ENCODE measurements at places on chromosomes 3 and 15. TPM values are rescaled to one million over a fixed set of nuclear protein-coding genes. Genes with fewer than 3 reads are reported as not detected.

Gene CLDN16
- total RNA-seq: not detected

DNA sequence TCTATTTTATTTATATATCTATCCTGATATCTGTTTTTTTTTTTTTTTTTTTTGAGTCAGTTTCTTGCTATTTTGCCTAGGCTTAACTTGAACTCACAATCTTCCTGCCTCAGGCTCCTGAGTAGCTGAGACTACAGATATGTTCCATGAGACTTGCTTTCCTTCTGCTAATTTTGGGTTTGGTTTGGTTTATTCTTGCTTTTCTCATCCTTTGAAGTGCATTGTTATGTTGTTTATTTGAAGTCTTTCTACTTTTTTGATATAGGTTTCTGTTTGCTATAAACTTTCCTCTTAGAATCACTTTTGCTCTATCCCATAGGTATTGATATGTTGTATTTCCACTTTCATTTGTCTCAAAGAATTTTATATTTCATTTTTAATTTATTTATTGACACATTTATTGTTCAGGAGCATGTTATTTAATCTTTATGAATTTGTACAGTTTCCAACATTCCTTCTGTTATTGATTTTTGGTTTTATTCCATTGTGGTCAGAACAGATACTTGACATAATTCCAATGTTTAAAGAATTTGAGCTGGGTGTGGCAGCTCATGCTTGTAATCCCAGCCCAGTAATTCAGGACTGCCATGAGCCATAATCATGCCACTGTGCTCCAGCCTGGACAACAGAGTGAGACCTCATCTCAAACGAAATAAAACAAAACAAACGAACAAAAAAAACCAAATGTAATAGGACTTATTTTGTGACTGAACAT lies 62.3 kb upstream of the PLSCR4 start:
- H3K27me3 ChIP-seq: peaks cover 3% of the 10 kb centered on the region
- H3K27ac ChIP-seq: no peak overlapping the region

Gene CPNE4
- total RNA-seq: not detected

DNA sequence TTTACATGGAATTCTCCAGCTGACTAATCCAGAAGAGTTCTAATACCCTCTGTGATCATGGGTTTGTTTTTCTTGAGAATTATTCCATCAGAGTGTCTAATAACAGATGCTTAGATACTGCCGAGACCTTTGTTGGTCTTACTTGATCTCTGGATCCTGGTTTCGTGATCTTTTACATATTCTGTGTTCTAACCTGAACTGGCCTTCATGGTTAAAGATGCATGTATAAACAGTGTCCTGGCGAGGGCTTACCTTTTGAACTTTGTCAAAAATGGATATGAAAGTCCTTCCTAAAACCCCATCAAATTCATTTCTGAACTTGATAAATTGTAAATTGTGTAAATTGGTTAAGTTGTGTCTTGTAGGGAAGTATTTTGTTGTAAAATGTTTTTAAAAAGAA lies 24.8 kb downstream of the UBE2Q2 start:
- H3K27ac ChIP-seq: no peak overlapping the region
- H3K27me3 ChIP-seq: no peaks in the 10 kb centered on the region

DNA sequence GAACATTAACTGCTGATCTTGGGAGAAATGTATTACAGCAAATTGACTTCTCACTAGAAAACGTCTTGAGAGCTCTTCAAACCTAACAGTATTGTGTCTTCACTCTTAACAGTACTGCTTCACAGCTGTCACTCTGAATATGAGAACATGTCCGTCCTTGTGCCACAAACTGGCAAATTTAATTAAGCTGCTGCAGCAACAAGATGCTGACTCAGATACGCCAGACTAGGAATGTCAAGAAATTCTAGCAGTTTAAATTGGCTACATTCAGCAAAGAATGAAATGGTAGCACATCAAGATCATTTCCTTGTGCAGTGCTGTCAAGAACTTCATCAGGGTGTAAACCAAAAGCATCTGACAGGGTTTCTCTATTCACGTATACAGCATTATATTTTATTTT lies 7.6 kb downstream of the ICE2 start:
- DNase-seq: no peak
- peaks cover 26% of the 10 kb centered on the region for H3K4me1 ChIP-seq
- no peaks in the 10 kb centered on the region for H3K27me3 ChIP-seq
- peaks cover 43% of the 10 kb centered on the region for H3K36me3 ChIP-seq
- no peak overlapping the region for H3K27ac ChIP-seq
- no peak overlapping the region for H3K4me3 ChIP-seq

DNA sequence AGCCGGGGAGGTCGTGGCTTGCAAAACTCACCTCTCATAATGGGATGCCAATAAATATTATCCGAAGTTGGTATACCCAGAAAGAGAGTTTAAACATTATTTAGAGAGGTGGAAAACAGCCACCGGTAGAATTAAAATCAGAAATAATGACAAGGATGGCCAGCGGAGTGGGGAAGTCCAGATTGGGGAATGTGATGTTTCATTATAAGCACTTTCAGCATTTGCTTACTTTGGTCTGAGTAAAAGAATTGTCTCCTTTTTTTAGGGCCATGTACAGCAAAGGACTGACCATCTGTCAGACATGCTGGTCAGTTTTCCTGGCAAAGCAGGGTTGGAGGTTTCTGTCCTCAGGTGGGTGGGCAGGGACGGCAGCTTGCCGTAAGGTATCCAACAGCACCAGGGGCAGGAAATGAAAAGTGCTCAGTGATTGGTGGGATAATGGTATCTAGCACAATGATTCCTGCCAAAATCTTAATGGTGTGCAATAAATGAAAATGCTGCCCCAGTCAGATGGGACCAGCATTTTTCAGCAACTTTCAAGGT lies 24.3 kb downstream of the APBA2 start:
- H3K4me3 ChIP-seq: no peak overlapping the region
- peaks cover 2% of the 10 kb centered on the region for H3K27me3 ChIP-seq
- H3K4me1 ChIP-seq: peaks cover 2% of the 10 kb centered on the region
- H3K27ac ChIP-seq: no peak overlapping the region
- H3K36me3 ChIP-seq: no peaks in the 10 kb centered on the region

- H3K4me3 ChIP-seq: no peak overlapping the region
- no peak overlapping the region for H3K27ac ChIP-seq
- no peak for DNase-seq
- peaks cover 4% of the 10 kb centered on the region for H3K27me3 ChIP-seq
These were observed 204.4 kb downstream of the RYR3 start for GRCh38 chr15:33515121-33515520.

Gene GUCA1C
- not detected for total RNA-seq

DNA sequence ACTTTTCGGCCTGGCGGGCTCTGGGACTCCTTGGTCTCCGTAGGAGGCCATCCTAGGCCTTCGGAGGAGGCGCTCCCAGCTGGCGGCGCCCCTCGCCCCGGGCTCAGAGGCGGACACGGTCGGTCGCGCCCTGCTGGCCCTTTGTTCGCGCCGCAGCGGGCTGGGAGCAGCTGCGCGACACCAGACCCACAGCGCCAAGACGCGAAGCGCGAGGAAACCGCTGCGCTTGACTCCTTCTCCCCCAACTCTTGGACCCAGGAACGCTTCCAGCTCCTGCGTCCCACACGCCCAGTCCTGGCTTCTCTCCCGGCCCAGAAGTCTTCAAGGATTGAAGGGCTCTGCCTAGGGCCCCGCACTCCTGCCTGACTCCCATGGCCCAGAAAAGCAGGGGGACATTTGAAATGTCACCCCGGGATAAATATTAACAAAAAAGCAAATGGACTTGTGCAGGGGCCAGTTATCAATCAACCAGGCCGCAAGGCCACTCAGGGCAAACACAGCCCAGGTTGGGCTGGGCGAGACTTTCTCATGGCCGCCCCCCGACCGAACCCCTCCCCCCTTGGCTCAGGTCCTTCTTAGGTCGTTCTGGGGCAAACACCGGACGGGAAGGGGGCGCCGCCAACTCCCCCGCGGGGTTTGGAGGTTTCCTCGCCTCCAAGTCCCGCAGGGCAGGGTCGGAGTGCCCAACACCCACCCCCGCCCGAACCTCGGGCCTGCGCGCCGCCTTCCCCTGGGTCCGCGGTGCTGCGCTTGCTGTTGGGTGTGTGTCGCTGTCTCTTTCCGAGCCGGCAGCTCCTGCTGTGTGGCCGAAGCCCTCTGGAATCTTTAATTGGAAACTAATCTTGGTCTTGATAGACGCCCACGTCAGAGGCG lies 5.1 kb downstream of the ONECUT1 start:
- peaks cover 83% of the 10 kb centered on the region for H3K27me3 ChIP-seq
- H3K27ac ChIP-seq: no peak overlapping the region
- no peak for DNase-seq
- H3K4me1 ChIP-seq: peaks cover 17% of the 10 kb centered on the region

Gene APBA2
- 1.8 TPM for total RNA-seq

DNA sequence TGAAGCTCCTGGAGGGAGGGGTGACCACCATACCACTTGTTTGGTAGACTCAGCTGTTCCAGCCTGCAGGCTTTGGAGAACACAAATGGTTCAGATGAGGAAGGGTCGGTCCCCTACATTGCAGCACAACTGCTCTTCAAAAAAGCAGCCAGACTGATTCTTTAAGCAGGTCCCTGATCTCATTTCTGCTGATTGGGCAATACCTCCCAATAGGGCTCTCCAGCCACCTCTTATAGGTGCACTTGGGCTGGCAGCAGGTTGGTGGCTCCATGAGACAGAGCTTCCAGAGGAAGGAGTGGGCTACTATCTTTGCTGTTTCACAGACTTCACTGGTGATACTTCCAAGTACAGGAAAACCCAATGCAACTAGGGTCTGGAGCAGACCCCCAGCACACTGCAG lies 65.9 kb upstream of the PEX5L start:
- no peaks in the 10 kb centered on the region for H3K27me3 ChIP-seq
- H3K27ac ChIP-seq: no peak overlapping the region
- no peaks in the 10 kb centered on the region for H3K4me1 ChIP-seq
- no peak overlapping the region for H3K4me3 ChIP-seq
- no peaks in the 10 kb centered on the region for H3K36me3 ChIP-seq

Gene LYZL4
- total RNA-seq: not detected

DNA sequence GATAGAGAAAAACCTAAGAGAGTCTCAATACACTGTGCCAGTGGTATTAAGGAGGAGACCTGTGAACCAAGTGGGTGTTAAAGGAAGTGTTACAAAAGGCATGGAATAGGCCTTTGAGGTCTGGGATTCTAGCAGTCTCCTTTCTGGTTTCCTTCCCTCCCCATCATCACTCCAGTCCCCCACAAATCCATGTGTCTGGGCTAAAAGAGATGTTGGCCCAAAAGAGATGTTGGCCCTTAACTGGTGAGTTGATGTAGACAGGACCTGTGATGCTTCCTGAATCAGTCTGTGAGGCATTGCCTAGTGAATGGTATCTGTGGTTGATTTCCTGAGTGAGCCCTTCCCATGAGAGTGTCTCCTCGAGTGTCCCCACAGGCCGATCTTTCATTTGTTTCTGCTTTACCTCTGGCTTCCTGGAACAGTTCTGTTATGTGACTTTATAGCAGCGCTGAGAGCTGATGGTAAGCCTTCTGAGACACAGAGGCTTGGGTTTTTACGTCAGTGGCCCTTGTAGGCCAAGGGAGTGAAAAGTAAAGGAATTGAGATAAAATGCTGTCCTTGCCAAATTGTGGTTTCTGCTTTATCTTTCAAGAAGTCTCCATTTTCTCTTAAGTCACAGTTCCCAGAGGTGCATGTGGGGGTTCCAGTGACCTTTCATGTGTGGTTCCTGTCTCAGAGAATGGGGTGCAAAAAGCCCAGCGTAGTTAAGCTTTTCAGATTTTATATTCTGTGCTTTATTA lies 87.8 kb downstream of the KLHL25 start:
- H3K4me1 ChIP-seq: peaks cover 74% of the 10 kb centered on the region
- no peaks in the 10 kb centered on the region for H3K27me3 ChIP-seq
- H3K4me3 ChIP-seq: peak overlapping the region; percentile 86
- H3K27ac ChIP-seq: peak overlapping the region; percentile 99
- DNase-seq: peak; percentile 87
- H3K36me3 ChIP-seq: peaks cover 31% of the 10 kb centered on the region

DNA sequence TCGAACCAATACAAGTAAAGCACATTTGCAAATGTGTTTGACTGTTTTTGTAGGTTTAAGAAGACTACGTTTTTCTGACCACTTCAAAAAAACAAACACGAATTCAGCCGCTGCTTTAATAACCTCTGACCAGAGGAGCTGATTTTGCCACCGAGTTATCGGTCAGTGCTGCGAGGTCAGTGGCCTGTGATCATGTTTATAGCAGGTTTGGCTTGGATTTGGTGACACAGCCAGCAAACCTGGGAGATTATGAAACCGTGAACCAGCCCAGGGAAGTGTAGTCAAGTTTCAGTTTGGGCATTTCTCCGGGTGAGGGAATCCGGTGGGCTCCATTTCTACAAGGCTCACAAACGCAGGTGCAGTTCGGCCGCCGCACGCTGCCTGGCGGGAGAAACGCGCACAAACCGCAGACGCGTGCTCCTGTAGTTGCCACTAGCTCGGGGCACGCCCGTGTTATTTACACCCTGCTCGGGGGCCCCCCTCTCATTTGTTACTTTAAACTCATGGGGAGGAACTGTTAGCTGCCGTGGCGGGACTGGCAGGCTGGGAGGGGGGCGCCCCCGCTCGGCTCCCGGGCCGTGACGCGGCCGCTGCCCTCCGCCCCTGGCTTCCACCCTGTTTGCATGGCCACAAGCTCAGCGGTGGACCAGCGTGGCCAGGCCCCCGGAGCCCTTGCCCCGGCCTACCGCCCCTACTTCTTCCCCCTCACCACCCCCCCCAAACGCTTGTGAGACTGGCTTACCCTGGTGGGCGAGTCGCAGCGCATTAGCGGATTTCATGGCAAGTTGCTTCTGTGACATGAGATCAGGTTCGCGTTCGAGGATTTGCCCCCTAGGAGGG lies 13.6 kb upstream of the ONECUT1 start:
- H3K4me1 ChIP-seq: peaks cover 14% of the 10 kb centered on the region

Gene IQCF5
- total RNA-seq: not detected

- H3K36me3 ChIP-seq: no peaks in the 10 kb centered on the region
- no peak for DNase-seq
- H3K27ac ChIP-seq: no peak overlapping the region
- H3K4me3 ChIP-seq: no peak overlapping the region
These were observed 116.1 kb downstream of the IMPG2 start for GRCh38 chr3:101204246-101204645.

DNA sequence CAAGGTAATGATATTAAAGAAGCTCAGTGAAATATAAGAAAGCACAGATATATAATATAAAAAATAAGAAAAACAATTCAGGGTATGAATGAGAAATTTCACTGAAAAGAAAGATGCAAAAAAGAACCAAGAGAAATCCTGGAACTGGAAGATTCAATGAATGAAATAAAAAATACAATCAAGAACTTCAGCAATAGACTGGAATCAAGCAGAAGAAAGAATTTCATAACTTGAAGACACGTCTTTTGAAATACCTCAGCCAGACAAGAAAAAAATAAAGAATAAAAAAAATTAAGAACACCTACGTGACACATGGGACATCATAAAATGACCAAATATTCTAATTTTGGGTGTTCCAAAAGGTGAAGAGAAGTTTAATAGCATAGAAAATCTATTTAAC lies 104.6 kb upstream of the NEO1 start:
- H3K4me1 ChIP-seq: no peaks in the 10 kb centered on the region
- no peak overlapping the region for H3K27ac ChIP-seq

DNA sequence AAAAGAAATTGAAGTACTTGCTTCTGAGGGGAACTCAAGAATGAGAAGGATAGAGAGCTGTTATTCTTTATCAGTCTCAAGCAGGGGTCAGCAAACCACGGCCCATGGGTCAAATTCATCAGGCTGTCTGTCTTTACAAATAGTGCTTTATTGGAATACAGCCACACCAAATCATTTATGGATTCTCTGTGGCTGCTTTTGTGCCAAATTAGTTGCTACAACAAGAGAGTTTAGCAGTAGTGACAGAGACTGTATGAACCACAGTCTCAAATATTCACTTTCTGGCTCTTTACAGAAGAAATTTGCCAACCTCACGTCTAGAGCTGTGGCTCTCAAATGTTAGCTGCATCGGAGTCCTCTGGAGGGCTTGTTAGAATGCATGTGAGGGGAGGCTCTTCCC lies 258.0 kb upstream of the RARB start:
- no peaks in the 10 kb centered on the region for H3K36me3 ChIP-seq
- H3K27ac ChIP-seq: no peak overlapping the region
- H3K27me3 ChIP-seq: no peaks in the 10 kb centered on the region
- no peak overlapping the region for H3K4me3 ChIP-seq
- DNase-seq: no peak
- H3K4me1 ChIP-seq: no peaks in the 10 kb centered on the region

Measured in activated CD4-positive, alpha-beta T cell treated with anti-CD3 and anti-CD28 coated beads, Interleukin-2, amount 10 ng/mL, durations not matched to agents 24 days and 14 days (primary cell).